Hindlimb muscle (tissue), 1 donor: ENCODE measurements at places on chromosomes 6 and 20. TPM values are rescaled to one million over a fixed set of nuclear protein-coding genes. Genes with fewer than 3 reads are reported as not detected.

ZNF133 gene
- polyA plus RNA-seq, result 15.8 TPM

GRCh38 chr6:37946057-37946456 lies 126.5 kb downstream of the ZFAND3 start:
- no peak for DNase-seq

DNA sequence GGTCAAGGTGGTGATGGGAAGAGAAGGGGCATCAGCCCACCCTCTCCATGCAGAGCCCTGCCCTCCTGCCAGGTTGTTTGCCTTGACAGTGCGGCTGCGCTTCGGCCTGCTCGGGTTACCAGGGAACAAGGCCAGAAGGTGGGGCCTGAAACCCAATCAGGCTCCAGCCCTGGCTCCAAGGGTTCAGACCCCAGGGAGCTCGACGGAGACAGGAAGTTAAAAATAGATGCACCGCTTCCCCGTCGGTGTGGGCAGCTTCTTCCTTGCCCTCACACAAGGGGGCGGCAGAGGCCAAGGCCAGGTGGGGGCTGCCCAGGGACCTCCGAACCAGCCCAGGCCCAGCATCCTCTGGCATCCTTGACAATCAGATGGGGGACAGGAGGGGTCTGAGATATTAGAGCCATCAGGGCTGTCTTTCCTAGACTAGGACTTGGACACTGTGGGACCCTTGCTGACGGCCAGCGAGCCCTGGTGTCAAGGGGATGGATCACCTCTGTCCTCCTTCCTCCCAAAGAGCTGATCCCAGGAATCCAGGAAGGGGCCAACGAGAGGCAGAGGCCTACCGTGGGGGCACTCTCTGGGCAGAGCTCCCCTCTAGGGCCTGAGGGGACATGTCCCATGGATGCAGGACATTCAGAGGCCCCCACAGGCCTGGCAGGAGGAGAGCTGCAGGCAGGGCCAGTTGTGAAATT lies 65.2 kb downstream of the RIPOR3 start:
- DNase-seq, result peak; percentile 56

GLP1R gene
- polyA plus RNA-seq, result not detected

DNA sequence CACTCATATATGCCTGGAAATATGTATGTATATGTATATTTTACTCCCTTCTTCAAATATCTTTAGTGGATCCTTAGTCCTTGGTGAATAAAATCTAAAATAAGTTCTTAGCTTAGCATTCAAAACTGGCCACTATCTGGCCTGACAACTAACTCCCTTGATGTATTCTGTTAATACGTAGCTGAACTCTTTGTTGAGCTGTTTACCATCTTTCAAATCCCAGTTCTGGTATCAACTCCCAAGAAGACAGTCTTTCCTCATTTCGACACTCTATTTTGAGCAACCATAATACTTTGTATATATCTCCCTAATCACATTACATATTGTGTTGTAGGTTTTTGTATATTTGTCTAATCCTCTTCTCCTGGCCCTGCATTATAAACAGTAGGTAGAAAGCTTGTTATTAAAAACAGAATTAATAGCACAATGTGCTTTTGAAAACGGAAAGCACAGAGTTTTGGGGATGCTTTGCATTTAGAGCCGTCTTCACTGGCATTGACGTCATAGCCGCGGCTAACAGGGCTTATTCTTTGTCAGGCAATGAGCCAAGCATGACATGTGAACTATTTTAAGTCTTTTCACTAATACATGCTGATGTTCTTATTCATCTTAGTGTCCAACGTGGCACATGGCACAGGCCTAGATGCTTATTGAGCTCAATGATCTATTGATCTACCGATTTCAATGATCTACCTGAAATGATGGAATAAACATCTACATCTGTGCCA lies 47.2 kb upstream of the CCN2 start:
- no peak for DNase-seq

- no peak for DNase-seq
These were observed 45.2 kb downstream of the HLA-G start for GRCh38 chr6:29872791-29873190.

DNA sequence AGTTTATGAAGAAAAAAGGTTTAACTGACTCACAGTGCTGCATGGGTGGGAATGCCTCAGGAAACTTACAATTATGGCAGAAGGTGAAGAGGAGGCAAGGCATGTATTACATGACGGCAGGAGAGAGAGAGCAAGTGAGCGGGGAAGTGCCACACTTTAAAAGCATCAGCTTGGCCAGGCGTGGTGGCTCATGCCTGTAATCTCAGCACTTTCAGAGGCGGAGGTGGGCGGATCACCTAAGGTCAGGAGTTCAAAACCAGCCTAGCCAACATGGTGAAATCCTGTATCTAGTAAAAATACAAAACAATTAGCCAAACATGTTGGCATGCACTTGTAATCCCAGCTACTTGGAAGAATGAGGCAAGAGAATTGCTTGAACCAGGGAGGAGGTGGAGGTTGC lies 213.3 kb upstream of the THEMIS start:
- DNase-seq, result no peak

DNA sequence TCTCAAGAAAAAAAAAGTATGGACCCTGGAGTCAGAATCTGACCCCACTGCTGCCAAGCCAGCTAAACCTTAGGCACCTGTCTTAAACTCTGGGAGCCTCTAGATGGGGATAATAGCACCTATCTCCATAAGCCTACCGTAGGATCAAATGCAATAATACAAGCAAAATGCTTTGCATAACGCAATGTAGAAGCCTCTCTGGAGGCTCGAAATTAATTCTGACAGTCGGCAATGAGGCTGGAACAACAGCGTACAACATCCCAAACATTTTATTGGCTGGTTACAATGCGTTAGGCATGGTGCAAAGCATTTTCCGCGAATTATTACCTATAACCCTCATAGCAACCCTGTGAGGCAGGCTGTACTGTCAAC lies 521 bp downstream of the CDK5RAP1 start:
- no peak for DNase-seq
